ENCODE measurements at places on chromosomes 2 and 18.

GRCh38 chr2:72204786-72205503 lies 57.3 kb upstream of the CYP26B1 start:
- no peak for DNase-seq

DNA sequence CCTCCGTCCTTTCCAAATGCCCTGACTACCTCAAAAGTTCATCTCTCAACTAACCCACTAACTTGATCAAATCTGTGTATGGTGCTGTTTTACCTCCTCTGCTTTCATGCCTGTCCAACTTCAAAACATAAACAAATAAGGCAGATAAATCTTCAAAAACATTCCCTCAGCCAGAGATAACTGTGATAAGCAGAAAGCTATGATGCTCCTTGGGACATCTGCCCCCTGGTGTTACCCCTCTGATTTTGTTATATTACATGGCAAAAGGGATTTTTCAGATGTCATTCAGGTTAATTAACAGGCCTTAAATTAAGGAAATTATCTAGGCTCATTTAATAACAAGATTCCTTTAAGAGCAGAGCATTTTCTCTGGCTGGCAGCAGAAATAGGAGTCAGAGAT lies 810.8 kb upstream of the CHAC2 start:
- no peak for DNase-seq

GRCh38 chr18:57839942-57840381 lies 36.8 kb upstream of the ATP8B1 start:
- no peak for DNase-seq

DNA sequence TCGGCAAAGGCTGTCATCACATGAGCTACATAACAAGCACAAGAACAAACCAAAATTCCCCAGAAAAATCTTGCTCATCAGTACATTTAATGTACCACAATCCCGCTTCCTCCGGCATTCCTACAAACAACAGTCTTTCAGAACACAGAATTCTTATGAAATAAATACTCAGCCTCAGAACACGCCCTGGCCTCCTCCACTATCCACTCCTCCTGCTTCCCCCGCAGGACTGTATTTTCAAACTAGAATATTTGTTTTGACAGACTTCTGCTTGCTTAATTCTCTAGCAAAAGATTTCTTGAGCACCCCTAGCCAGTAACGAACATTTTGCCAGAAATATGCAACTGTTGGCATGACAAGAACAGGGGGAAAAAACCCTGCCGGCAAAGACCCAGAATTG lies 131.2 kb downstream of the THADA start:
- DNase-seq = no peak

DNA sequence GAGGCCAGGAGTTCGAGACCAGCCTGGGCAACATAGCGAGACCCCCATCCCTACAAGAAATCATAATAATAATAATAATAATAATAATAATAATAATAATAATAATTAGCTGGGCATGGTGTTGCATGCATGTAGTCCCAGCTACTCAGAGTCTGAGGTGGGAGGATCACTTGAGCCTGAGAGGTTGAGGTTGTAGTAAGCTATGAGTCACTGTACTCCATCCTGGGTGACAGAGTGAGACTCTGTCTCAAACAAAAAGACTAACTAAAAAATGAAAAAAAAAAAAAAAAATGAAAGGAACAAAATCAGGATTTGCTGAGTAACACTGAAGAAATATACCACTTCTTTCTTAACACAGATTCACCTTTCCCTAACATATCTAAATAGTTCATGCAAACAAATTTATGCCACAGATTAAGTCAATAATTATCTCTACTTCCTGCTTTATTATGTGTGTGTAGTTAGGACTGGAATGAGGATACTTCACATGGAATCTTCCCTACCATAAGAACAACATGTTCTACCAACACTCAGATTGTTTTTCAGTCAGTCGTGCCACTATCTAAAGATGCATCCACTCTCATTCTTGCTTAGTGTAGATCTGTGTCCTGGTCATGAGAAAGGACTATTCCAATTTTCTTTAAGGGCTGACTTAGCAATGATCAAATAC lies 928.7 kb downstream of the SLC4A3 start:
- DNase-seq = no peak

- DNase-seq = no peak
Measured at GRCh38 chr18:41922176-41922575, 32.9 kb upstream of the PIK3C3 start.

DNA sequence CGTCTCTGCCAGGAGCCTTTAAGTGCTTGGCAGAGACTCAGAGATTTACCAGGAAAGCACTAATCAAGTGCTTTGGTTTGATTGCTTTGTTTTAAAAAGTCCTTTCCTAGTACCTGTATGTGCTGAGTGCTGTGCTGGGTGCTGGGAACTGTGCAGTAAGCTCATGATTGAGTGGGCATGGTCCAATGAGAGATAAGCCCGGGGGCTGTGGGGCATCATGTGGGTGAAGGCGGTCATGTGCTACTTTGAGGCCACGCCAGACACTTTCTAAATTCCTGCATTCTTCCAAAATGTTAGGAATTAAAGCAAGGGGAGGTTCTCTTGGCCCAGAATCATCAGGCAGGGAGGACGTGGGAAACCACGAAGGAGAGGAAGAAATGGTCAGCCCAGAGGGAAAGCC lies 109.0 kb downstream of the ACAA2 start:
- no peak for DNase-seq

- DNase-seq = no peak
Measured at GRCh38 chr2:105299290-105299689, 30.2 kb downstream of the TGFBRAP1 start.

GRCh38 chr2:147171941-147172340 lies 672.9 kb upstream of the ACVR2A start:
- no peak for DNase-seq

DNA sequence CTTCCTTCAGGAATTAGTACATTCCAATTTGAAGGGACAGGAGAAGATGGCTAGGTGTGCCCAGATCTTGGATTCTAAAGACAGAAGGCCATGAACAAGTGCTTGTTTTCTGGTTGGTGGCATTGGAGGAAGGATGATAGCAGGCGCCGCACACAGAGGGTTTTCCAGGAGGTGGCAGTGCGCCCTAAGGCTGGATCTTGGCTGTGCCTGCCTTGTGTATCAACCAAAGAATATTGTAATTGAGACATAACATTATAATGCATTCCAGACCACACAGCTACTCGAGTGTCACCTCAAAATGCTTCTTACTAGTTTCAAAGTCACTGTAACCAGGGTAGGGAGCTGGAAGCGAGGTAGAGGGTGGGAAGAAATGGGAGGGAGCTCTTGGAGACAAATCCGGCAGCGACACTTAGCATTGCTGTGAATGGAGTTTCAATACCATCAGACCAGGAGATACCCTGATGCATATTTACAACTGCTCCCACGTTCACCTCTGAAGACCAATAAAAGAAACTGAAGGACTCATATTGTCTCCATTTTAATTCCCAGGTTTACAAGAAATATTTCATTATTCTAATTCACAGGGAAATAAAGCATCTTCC lies 42.5 kb downstream of the CPO start:
- DNase-seq = peak; percentile 17

DNA sequence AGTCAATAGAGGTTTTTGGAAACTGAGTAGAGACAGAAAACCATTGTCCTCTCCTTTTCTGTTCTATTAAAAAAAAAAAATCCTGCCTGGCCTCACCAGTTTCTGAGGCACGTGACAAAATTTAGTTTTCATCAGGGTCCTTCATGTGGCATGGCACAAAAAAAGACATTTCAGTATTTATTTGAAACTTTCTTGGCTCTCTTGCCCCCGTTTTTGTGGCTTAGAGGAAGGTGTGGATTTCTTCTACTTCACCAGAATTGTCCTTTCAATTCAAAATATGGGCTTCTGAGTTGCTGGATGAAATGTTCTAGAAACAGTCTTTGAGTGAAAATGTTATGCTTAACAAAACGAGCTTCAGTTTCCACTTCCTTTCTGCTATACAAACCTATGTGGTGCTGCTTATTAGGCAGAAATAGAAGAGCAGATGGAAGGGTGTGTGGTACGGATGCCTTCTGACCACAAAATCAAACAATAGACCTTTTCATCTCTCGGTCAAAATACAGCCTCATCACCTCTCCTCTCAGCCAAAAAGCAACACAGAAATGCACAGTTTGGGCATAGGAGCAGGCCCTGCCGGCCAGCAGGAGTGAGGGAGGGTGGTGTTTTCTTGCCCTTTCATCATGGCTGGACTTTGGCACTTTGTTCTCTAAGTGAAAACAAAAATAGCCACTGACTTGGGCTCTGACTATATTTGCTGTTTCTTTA lies 89.2 kb downstream of the SH3RF3 start:
- DNase-seq = no peak

GRCh38 chr2:113007250-113007649 lies 2.0 kb downstream of the IL36A start:
- no peak for DNase-seq

DNA sequence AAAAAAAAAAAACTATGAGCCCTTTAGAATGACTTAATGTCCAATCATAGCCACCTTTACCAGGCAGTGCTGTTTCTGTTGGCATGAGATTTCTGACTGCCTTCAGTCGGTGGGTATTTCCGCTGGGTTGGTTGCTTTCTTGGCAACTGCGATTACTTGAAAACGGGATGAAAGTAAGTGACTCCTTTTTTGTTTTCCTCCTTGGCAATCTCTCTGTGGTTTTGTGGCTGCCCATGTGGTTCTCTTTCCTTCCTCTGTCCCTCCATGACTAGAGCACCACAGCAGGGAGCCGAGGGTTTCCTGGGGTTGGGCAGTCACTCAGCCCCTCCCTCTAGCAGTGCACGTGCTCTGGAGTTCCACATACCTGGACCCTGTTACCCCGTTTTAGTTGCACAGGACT lies 112.1 kb downstream of the KLHL29 start:
- DNase-seq = no peak

- no peak for DNase-seq
Measured at GRCh38 chr2:132837769-132838168, 167.8 kb upstream of the LYPD1 start.

GRCh38 chr2:45131587-45131986 lies 122.3 kb upstream of the SIX2 start:
- DNase-seq = no peak

- no peak for DNase-seq
Measured at GRCh38 chr2:159953136-159953823, 109.1 kb downstream of the PLA2R1 start.

- no peak for DNase-seq
Measured at GRCh38 chr2:216775043-216775453, 79.7 kb upstream of the IGFBP5 start.

GRCh38 chr2:200796561-200796960 lies 15.1 kb upstream of the BZW1 start:
- no peak for DNase-seq

DNA sequence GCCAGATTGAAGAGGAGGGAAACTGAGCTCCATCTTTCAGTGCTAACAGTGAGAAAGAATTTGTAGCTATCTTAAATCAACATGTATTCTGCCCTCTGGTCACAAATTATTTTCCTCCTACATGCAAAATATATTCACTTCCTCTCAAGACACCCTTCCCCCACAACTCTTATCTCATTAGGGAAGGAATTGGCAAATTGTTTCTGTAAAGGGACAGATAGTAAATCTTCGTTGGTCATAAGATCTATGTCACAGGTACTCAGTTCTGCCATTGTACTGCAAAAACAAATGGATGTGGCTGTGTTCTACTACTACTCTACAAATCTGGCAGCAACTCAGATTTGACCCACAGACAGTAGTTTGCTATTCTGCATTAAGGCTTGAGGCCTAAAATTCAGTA lies 53.0 kb upstream of the CYP20A1 start:
- DNase-seq = no peak
